ENCODE measurements at places on chromosomes 11 and 22.

DNA sequence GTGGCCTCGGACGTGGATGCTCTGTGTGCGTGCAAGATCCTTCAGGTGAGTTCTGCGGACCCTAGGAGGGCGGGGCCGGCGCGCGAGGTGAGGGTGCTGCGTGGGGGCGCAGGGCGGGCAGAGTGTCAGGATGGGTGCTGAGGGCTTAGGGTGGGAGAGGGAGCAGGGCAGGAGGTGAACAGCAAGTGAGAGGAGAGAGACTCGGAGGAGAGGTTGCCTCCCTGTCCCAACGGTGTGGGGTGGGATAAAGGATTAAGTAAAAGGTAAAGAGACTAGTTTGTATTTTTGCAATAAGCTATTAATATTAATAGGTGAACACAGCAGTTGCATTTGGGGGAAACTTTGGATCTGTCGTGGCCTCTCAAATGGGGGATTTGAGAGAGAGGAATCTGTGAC lies 451 bp downstream of the CDC45 start:
- no peak for DNase-seq

DNA sequence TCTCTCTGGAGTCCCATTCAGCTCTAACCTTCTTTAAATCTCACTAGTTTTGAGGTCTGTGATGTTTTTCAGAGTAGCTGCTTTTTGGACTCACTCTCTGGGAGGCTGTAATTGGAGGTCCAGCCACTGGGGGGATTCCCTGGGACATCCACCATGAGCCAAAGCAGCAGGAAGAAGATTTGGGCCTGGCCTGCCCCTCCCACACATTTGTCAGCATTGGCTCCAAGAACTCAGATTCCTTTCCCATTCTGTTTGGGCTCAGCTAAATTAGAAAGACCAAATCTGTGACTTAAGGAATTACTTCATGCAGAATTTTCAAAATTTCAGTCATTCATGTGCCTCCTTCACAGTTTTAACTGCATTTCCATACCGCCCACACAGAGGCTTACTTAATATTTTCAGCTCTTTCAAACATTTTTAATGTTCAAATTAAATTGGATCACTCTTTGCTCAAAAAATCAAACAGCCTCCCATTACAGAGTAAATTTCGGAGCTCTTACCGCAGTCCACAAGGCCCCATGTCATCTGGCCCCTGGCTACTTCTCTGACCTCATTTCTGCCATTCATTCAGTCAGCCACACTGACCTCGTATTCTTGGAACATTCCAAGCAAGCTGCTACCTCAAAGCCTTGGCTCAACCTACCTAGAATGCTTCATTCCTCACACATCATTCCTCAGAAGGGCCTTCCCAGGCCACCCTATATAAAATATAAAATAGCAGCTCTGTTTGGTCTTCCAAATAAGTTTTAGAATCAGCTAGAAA lies 54.5 kb upstream of the RRAS2 start:
- no peak for DNase-seq

DNA sequence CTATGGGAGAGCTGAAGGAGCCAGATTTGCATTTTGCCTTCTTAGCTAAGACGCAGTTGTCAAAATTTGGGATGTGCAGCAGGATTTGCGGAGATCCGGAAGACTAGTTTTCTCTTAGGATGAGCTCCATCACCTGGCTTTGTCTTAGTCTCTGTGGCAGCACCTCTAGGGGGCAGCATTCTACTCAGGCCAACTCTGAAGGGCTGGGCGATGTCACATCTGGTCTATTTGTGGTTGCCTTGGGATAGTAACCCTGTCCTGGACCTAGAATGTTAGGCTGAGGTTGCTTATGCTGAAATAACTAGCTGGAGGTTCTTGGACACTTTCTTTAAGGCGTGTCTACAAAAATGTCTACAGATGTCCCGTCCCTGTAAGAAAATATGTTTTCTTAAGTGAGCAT lies 116.2 kb downstream of the FAT3 start:
- no peak for DNase-seq

- DNase-seq = no peak
Observed at GRCh38 chr11:95883381-95883780, 40.5 kb downstream of the MTMR2 start.

DNA sequence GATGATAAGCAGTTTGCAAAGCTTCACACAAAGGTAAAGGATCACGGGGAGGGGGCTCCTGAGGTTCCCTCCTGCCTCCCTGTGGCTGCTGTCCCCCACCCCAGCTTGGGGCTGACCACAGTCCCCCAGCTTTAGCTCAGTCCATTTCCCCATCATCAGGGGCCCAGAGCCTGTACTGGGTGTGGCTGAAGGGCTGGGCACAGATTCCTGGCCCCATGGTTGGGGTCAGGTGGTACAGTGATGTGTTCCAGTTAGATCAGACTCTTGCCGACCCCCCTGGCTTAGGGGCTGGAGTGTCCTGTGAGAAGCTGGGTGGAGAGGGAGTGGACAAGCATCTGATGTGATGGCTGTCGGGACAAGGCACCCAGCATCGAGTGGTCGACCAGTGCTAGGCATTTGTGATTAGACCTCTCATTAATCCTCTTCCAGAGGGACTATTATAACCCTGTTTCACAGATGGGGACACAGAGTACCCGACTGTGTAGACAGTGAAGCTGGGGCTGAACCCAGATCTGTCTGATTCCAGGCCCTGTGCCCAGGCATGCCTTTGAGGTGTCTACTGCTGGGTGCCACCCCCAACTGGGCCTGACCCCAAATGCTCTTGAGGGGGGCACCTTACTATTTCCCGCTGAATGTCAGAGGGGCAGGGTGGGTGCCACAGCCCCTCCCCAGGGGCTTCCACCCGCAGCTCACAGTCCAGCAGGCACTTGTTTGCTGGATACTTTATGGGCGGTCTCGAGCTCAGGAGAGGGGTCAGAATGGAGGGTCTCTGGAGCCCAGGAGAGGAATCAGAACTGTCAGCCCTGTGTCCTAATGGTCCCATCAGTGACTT lies 4.3 kb downstream of the SHANK3 start:
- DNase-seq = no peak

DNA sequence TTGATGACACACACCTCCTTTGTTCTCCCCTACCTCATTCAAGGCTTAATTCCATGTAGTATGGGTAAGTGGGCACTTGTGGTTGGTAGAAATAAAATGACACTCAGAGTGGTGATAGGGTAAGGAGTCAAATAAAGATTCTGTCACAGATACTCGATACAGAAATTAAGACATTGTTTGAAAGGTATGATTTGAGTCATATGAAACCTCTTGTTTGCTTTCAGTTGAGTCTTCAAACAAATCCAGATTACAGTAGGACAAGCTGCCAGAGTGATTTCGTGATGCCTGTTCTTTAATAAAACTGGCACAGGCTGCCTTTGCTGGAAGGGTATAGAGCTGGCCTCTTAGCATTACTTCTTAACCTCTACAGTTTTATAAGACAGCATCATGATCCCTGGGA lies 182.4 kb downstream of the SPON1 start:
- no peak for DNase-seq

- DNase-seq = no peak
Observed at GRCh38 chr22:50305393-50305922, 2.0 kb downstream of the PLXNB2 start.

DNA sequence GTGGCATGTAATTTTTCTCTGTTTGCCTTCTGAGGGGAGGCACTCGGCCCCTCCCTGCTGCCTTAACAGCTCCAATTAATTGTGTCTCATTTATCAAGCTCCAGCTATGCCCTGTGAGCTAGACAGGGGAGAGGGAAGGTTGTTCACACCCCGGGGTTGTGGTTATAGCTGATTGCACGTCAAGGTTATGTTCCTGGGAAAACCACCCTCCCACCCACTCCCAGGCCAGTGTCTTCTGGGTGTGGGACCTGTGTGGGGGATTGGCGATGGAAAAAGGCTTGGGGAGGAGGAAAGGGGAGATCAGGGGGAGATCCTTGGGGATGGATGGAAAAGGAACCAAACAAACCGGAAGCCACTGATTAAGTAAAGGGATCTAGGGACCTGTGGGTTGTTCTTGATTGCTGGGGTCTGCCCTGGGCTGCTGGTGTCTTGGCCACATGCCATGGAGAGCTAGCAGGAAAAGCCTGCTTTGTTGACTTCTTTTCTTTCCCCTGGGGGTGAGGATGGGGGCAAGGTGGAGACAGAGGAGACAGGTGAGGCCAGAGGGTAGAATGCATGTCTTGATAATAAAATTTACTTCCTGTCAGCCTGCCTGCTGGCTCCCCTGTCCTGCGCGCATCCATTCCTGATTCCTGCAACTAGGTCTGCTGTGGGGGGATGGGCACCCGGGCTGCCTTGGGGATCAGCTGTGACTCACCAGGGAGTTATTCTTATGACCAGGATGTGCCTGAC lies 13.5 kb upstream of the SORL1-AS1 start:
- DNase-seq = no peak

DNA sequence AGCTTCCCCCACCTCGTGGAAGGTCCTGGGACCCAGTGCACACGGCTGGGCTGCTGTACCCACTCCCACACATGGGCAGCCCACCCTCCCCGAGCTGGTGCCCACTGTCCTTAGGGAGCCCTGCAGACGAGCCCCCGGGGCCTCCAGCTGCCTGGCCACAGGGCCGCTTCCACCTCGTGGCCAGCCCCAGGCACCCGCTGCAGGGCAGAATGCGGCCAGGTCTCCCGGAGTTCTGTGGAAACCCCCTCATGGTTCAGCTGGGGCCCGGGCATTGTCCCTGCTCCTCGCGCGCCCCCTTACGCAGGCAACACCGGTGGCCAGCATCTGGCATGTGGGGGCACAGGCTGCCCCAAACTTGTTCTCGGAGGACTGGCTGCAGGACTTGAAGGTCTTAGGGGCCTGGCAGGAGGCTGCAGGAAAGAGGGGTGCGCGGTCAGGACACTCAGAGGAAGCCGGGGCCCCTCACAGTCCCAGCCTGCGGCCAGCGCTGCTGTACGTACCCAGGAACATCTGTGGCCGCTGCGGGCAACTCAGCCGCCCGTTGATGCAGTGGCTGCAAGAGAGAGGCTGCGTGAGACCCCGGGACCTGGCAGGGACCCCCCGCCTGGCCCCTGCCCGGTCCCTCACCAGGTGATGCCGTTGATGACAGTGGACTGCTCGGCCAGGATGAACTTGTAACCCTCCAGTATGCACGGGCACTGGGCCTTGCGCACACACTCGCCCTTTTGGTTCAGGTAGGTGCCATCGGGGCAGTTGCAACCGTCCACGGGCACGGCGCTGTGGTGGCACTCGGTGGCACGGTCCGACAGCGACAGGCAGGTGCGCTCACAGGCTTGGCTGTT lies 9.7 kb downstream of the MUC6 start:
- DNase-seq = no peak

DNA sequence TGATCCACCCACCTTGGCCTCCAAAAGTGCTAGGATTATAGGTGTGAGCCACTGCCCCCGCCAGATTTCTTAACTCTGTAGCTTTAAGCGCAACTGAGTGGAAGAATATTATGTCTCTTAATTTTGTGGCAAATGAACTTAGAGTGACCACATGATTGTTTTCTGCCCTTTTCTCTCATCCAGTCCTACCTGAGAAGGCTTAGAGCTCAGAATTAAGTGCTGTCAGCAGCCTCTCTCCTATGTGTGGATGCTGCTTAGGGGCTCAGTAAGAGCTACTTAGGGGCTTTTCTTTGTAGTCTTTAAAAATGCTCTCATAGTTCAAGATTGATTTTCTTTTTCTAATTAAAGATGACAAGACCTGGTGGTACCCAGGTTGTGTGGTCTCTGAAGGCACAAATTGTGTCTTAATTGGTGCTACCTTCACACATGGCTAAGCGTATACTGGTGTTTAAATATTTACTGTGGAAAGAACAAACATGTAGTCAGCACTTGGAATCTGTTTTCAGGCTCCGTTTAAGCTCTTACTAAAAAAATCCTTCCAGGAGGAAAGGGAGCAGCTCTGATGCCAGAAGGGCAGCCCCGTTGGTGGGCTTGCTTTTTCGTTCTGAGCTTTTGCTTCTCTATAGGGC lies 59.3 kb downstream of the DEPDC5 start:
- DNase-seq = no peak
